ENCODE measurements at places on chromosomes 12 and 14.

- DNase-seq, result no peak
These were observed 104.0 kb downstream of the C14orf39 start for GRCh38 chr14:60381909-60382308.

- no peak for DNase-seq
These were observed 131.2 kb downstream of the NUBPL start for GRCh38 chr14:31692376-31692781.

DNA sequence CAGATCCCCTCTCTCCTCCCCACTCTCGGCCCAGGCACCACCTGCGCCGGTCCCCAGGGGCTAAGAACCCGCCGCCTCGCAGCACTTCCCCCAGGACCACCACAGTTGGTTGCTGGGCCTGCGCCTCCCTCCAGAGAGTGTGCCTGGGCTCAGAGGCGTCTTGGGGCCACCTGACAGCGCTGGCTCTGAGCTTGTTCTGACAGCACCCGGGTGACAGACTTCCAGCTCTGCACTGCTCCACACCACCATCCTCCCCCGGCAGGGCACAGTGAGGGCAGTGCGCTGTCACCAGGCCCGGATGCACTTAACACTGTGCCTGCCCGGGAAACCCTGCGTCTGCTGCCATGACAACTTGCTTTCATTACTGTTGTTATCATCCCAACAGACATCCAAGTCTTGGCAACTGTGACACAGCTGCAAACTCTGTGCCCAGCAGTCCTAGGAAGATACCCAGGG is 6.6 kb downstream of the BRF1 start:
- DNase-seq, result no peak

GRCh38 chr12:47980779-47981495 is 17.5 kb downstream of the TMEM106C start:
- no peak for DNase-seq

GRCh38 chr14:20341646-20342045 is 1.8 kb upstream of the PARP2 start:
- no peak for DNase-seq

GRCh38 chr14:35047976-35048513 is 2.0 kb downstream of the FAM177A1 start:
- no peak for DNase-seq

DNA sequence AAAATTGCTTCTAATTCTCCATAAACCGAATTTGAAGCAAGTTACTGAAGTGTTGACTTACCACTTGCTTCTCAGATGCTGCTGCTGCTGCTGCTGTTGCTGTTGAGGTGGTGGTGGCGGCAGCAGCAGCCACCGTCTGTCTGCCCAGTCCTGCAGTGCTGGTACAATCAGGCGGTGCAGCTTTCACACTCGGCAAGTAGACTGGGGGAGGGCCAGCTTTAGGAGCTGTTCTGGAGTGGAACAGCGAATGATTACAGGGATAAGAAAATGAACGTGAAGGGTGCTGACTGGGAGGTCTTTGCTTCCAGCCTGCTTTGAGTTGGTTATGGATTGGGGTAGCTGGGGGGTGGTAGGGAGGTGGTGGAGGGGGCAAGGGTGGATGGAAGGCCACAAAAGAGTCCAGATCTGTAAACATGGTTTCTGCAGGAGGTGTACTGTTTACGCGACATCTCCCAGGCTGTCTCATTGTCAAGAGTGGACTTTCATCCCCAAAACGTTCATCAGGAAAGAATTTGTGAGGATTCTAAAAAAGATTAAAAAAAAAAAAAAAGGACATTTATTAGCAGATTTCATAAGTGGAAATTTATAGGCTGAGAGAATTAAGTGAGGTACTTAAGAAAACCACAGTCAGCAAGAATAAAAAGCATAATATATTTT is 38.8 kb downstream of the UBR7 start:
- no peak for DNase-seq

DNA sequence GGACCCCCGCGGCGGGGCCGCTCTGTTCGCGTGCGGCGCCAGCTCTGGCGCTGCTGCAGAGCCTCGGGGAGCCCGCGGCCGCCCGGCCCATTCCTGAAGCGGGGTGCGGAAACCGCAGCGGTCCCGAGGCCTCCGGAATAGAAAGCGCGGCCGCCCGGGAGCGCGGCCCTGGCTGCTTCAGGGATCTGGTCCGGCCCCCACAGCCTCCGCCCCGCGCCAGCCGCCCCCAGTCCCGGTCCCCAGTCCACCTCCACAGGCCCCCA is 204 bp downstream of the HSP90AA1 start:
- no peak for DNase-seq

- DNase-seq, result no peak
These were observed 84.1 kb downstream of the PPP1R12A start for GRCh38 chr12:79850610-79851299.

DNA sequence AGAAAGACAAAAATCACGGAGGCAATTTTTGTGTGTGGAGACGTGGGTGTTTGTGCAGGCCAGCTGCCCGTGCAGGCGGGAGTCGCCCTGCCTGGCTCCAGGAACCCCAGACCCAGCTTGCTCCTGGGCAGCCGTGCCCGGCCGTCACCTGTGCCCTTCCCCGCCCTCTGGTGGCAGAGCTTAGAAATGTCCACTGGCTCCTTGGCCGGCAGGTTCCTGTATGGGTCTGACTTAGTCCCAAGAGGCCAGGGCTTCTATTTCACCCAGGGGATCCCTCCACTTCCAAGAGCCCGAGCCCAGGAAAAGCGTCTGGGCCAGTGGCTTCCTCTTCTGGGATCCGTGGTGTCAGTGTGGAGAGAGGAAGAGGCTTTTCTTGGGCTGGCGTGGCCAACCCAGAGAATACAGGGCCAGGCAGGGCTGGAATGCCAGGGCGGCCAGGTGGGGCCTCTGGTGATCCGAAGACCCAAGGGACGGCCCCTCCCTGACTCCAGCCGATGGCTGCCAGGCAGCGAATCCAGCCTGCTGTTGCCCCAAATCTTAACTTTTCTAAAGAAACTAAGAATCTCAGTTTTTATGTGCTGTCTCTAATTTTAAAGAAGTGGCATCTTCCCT is 120.9 kb downstream of the TMEM132C start:
- DNase-seq, result no peak

- no peak for DNase-seq
These were observed 226.1 kb downstream of the CHST11 start for GRCh38 chr12:104682790-104683279.

GRCh38 chr14:53596853-53597525 is 359.6 kb downstream of the BMP4 start:
- no peak for DNase-seq

- no peak for DNase-seq
These were observed 113.9 kb downstream of the RBM19 start for GRCh38 chr12:113852264-113852663.

GRCh38 chr14:41392226-41392625 is 214.4 kb upstream of the LRFN5 start:
- no peak for DNase-seq

DNA sequence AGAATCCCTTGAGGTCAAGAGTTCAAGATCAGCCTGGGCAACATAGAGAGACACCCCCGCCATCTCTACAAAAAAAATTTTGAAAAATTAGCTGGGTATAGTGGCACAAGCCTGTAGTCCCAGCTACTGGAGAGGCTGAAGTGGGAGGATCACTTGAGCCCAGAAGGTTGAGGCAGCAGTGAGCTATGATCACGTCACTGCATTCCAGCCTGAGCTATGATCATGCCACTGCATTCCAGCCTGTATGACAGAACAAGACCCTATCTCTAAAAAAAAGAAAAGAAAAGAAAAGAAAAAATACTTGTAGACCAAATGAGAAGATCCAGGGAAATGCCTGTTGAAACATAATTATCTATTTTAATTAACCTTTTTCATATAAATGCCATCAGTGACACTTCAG is 93.8 kb upstream of the MDM1 start:
- no peak for DNase-seq

DNA sequence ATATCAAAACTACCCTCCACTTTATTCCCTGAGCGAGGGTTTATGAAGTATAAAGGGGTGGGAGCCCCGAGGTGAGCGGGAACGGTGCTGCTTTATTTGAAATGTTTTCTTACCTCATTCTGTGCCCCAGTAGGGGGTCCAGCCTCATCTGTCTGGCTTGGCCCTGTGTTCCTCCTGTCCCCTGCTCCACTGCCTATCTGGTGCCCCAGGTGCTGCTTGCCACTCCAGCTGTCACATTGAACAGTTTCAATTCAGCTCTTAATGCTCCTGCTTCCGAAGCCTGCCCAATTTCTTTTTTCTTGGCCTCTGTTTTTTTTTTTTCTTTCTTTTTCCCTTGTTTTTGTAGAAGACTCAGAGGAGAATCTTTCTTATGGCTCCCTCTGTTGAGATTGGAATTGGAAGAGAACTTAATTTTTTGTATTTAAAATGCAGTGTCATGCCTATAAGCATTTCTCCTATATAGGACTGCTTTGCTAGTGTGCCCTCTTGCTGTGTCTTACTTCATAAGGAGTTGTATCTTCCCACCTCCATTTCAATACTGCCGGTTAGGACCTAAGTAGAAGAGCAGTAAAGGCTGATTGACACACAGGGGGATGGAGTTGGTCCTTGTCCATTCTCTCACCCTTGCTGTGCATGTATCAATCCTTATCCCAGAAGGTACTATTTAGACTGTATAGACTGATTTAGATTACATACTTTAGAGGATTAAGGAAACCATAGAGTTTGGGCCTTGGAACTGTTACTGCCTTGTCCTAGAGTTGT is 2.3 kb downstream of the ATXN7L3B start:
- no peak for DNase-seq

DNA sequence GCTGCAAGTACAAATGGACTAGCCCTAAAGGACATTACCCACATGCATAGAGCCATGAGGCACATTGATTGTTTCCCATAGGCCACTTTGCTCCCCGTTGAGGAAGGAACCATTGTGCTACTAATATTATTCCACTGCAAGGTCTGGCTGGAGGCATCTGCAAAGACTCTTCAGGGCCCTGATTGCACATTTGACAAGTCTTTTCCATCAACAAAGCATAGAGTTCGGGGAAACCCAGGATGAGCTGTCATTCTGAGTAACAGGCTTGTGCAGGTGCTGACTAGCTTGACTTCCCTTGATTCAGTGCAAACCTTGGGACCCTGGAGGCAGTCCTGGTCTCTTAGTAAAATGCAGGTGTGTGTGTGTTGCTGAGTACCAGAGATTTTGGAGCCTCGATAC is 73.8 kb downstream of the SUSD6 start:
- peak; percentile 34 for DNase-seq

DNA sequence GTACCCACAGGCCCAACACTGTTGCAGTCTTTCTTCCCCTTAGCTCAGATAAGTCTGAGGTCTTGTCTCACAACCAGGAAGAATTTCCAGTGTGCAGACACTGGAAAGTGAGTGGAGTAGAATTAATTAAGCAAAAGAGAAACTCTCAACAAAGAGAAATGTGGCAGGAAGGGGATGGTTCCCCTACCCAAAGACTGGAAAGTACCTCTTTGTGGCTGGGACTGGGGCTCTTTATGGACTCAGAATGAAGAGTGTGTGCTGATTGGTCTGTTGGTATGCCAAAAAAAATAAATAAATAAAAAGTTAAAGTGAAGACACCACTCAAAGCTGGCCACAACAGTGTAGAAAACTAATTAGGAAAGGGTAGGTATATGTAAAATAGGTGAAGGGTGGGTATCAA is 26.4 kb downstream of the GLIPR1L1 start:
- no peak for DNase-seq

GRCh38 chr12:65508276-65509035 is 230.0 kb downstream of the MSRB3 start:
- DNase-seq, result no peak

DNA sequence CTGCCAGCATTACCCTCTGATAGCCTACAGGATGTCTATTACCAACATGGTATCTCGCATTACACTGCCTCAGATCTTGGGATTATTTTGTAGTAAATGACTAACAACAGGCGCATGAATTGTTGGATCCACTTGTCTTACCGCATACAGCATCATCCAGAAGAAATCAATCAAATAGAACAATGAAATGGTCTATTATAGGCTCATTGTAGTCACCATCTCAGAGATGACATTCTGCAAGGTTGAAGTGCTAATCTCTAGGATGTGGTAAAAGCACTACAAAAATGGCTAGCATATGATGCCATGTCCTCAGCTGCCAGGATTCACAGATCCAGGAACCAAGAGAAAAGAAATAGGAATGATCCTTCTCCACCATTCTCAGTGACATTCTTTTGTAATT is 52.0 kb downstream of the WASHC3 start:
- no peak for DNase-seq

GRCh38 chr12:39386335-39386734 is 56.6 kb downstream of the KIF21A start:
- no peak for DNase-seq

- DNase-seq, result no peak
These were observed 13.4 kb downstream of the TNFAIP2 start for GRCh38 chr14:103136388-103137271.

DNA sequence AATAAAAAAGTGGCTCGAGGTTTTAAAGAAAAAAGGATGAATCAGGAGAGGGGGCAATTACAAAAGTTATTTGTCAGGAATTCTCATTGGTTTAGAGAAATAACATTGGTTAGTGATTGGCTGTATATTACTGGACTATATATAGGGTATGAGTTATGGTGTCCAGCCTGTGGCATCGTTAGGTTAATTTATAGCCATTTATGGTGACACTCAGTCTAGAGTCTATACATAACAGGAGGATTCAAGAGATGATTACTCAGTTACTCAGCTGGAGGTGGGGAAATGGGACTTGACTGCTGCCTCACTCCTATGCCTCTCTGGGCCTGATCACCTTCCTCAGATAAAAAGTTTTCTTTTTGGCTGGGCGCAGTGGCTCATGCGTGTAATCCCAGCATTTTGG is 25.6 kb upstream of the NFYB start:
- DNase-seq, result no peak

GRCh38 chr14:81990312-81990761 is 456.7 kb upstream of the SEL1L start:
- DNase-seq, result no peak

GRCh38 chr14:67269298-67270060 is 28.2 kb downstream of the PALS1 start:
- no peak for DNase-seq

GRCh38 chr12:105476616-105477015 is 146.1 kb downstream of the C12orf75 start:
- DNase-seq, result no peak

DNA sequence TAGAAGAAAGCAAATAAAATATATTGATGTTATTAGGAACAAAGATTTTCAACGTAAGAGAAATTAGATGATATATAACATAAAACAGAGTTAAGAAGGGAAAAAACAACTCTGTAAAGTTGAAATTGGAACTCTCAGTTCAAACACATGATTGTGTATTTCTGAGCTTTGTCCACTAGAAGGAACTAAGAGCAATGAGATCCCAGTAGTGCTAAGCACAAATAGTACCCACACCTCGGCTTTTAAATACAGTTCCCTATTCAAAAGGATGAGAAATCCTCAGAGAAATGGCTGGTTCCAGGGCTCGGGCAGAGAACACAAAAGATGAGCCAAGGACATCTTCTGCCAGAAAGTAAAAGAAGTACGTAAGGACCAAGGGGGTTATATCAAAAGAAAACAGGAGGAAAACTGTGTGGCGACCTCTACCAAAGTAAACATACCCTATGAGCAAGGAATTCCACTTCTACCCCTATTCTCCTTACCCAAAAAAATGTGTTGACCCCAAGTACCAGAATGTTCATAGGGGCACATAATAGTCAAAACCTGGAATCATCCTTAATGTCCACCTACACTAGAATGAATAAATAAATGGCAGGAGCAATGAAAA is 96.6 kb downstream of the SPTSSA start:
- DNase-seq, result no peak

Measured in stimulated activated CD8-positive, alpha-beta memory T cell treated with anti-CD3 and anti-CD28 coated beads, Interleukin-4, amount 100 ng/mL, for 4 hours (primary cell).